ENCODE measurements at places on chromosomes 11 and 22. TPM values are rescaled to one million over a fixed set of nuclear protein-coding genes. Genes with fewer than 3 reads are reported as not detected.

TRPM5 gene
- not detected for total RNA-seq

- peak; percentile 47 for DNase-seq
Measured at GRCh38 chr11:13143486-13144297, 133.9 kb upstream of the BMAL1 start.

DNA sequence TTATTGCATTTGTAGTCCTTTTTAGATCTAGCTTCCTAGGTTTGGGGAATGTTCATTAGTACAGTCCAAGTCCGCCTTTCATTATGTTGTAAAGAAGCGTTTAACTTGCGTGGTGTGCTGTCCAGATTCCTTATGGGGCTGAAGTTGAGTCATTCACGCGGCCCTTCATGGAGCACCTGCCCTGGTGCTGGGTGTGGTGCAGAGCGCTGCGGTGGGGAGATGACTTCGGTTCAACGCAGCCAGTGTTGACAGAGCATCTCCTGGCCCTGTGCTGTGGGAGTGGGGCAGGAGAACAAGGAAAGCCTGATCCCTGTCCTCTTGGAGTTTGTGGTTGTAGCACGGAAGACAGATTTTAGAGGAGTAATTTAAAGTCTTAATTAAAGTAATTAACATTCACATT is 152.0 kb downstream of the TBC1D22A start:
- DNase-seq: no peak

ASPHD2 gene
- 3.4 TPM for total RNA-seq

DNA sequence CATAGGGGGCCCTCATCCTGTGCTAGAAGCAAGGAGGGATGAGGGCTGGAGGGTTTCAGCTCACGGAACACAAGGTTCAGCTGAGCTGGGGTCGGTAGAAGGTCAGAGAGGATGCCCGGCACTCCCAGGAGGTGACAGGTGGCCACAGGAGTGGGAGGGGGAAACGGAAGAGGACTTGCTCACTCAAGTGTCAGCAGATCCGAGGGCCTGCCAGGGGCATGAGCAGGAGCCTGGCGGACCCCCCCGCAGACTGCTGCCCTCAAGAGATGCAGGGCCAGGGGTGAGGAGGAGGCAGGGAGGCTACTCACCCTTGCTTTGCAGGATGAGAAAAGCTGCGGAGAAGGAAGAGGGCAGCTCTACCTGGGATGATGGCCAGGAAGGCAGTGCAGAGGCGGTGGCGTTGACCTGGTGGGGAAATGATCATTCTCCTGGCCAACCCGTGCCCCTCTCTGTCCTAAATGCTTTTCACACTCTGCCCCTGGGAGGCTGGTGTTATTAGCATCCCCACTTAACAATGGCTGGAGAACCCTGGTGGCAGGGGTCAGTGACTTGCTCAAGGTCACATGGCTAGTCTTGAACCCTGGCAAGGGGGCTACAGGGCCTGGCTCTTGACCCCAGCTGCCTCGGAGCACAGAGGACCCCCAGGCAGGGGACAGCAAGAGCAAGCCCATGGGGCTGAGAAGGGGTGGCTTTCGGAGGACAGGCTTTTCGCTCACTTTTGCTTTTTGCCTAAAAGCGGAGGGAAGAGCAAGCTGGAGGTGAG is 30.1 kb upstream of the CSNK1E start:
- no peak for DNase-seq

EMID1 gene
- not detected for total RNA-seq

OR8J1 gene
- not detected for total RNA-seq

GRCh38 chr11:113991170-113991569 is 16.3 kb downstream of the HTR3A start:
- peak; percentile 10 for DNase-seq

OR2D3 gene
- not detected for total RNA-seq

FAM118B gene
- 15.5 TPM for total RNA-seq

- DNase-seq: no peak
Measured at GRCh38 chr11:64253481-64253880, 2.2 kb downstream of the PLCB3 start.

GRCh38 chr11:22787551-22788162 is 41.9 kb downstream of the SVIP start:
- peak; percentile 38 for DNase-seq

DNA sequence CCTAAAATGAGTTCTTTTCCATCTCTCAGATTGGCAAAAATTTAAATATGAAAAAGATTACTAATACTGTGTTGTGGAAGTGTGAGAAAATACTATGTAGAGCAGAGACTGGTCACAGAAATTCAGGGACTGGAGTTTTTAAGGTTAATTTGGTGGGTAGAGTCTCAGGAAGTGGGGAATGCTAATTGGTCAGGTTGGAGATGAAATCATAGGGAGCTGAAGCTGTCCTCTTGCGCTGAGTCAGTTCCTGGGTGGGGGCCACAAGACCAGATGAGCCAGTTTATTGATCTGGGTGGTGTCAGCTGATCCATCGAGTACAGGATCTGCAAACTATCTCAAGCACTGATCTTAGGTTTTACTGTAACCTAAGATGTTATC is 29.4 kb upstream of the TMEM86A start:
- peak; percentile 64 for DNase-seq

DNA sequence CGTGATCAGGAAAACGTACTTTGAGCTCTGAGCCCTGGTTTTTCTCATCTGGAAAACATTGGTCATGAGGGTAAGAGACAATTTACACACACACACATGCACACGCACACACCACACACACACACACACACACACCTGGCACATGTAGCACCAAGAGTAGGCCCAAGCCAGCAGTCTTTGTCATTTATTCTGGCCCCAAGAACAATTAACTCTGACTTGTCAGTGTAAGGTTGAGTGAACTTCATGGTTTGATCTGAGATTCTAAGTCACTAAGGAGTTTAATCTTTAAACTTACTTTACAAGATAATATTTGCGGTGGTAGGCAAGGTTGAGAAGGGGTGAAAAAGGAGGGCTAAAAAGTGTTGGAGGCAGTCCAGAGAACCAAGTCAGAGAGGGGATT is 44.1 kb downstream of the MMP20 start:
- no peak for DNase-seq

DNA sequence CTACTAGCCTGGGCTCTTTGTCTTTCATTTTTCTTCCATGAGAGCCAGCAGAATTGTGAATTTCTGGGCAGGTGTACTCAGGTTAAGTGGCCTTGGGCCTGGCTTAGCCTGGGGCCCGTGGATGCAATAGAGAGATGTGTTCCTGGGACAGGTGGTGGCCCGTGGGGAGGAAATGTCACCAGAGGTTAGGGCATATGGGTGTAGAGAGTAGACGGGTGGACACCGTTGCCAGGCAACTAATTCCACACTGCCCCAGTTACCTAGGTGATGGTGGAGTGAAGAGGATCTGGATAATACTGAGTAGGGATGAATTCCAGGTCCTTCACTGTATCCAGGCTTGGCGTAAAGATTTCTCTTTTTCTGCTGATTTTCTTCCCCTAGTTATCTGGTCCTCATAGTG is 175.0 kb downstream of the INSC start:
- DNase-seq: no peak

OR51E2 gene
- not detected for total RNA-seq

DNA sequence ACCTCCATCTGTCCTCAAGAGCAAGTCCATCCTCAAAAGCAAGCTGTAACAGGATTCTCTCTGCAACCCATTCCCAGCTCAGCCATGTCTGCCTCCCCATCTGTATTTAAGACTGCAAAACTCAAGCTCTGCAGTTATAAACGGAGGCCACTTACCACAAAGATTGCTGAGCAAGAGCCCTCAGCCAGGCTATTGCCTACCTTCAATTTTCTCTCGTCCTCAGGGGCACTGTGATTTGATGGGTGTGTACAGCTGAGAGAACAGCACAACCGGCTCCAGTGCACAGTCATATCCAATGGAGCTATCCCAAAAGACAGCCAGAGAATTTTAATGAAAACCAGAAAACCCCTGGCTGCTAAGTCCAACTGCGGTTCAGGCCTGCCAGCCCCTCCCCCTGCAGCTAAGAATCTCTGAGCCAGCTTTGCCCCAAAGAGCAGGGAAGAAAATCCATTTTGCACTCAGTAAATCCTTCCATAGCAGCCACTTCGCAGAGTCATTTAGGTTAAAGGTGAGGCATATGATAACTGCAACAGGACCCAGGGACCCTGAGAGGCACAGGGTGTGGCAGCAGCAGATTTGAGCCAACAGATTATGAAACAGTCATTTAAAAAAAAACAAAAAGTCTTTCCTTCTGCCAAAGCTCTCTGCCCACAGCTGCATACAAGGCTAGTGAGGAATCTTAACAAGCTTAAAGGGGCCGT is 37.6 kb downstream of the RAB30 start:
- peak; percentile 65 for DNase-seq

PGA5 gene
- not detected for total RNA-seq

CCDC157 gene
- 0.38 TPM for total RNA-seq

OR5B12 gene
- not detected for total RNA-seq

DNA sequence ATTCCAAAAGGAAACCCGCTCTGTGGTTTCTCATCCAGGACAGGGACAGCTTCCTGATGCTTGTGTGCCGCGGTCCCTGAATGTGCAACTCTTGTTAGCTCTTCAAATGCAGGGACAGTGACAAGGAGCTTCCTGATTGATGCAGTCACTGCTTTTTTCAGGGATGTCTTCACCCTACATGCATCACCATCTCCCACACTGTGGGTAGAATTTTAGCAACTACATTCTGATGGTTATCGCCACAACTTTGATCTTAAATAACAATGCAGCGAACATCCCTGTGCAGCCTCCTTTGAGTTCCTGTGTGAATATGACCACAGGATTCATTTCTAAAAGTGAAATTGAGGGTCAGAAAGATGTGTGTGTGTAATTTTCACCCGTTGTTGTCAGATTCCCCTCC is 115.0 kb downstream of the GGTLC2 start:
- no peak for DNase-seq

SAC3D1 gene
- total RNA-seq: 15.5 TPM

DNA sequence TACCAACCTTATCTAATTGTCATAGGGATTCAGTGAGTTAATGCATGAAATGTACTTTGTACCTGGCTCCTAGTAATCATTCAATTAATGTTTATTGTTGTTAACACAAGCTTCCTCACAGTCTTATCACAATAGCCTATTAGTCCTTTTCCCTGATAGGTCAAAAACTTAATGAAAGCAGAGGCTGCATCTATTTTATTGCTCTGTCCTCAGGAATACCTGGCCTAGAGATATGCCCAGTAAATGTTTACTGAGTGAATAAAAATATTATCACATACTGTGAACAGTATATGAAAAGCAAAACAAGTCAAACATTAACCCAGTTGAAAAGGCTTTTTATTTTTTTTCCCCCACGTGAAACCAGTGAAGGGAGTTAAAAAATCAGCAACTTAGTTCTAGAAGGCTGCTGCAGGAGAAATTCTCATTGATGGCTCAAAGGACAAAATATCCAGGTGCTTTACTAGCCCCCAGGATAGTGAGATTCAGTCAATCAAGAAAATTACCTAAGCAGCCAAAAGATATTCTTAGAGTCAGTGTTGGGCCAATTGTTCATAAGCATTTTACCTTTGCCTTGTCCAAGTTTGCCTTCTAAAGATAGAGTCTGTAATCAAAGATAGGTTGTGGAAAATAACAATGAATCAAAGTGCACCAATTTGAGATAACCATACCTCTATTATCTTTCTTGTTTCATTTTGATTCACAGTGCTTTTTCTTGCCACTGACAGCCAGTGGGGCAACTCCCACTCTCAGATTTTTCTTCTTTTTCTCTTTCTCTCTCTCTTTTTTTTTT is 34.4 kb upstream of the SLC6A5 start:
- no peak for DNase-seq

MS4A15 gene
- not detected for total RNA-seq

MRGPRX3 gene
- 0.13 TPM for total RNA-seq

ZNF214 gene
- 3.2 TPM for total RNA-seq

DNA sequence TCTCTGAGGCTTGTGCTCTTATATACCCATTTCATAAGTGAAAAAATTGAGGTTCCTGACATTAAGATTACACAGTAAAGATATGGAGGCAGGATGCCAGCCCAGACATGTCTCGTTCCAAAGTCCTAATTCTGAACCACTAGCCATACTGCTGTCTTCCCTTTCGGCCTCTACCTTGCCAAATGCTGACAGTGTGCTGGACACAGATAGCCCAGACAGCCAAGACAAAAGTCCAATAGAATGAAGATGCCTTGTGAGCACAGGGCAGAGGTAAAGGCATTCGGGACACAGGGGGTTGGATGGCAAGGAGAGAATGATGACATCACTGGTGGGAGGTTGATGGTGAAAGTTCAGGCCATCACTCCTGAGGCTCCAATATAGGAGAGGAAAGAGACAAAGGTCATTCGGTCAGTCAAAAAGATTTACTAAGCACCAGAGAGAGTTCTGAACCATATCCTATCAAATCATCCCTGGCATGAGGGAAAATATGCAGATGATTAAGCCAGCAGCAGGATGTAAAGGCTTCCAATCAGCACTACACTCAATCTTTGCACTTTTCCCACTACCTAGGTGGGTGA is 174.0 kb upstream of the MTMR2 start:
- DNase-seq: no peak

GRCh38 chr11:57638005-57638781 is 11.5 kb downstream of the YPEL4 start:
- peak; percentile 77 for DNase-seq

- peak; percentile 53 for DNase-seq
Measured at GRCh38 chr11:46238967-46239800, 38.3 kb upstream of the CREB3L1 start.

DNA sequence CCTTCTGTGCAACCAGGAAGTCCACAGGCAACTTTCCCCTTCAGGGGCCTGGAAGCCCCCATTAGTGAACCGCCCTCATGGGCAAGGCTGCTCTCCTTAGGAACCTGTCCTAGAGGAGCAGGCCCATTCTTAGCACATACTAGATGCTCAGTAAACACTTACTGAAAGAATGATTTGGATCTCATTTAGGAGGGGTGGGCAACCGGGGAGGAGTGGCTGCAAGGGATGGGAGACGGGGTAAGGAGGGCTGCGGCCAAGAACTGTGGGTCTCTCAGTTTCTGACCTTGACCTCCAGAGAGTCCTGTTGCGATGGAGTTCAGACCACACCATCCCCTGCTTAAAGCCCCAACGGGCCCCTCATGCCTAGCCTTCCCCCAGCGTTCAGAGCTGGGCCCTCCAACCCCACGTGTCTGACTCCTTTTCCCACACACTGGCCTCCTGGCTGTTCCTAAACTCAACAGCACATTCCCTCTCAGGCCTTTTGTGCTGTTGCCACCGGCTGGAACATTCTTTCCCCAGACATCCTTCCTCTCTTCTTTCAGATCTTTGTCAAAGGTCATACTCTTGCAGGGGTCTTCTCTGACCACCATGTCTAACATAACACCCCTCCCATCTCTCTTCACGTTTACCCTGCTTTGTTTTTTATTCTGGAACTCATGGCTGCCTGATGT is 20.7 kb upstream of the PICK1 start:
- no peak for DNase-seq

DNA sequence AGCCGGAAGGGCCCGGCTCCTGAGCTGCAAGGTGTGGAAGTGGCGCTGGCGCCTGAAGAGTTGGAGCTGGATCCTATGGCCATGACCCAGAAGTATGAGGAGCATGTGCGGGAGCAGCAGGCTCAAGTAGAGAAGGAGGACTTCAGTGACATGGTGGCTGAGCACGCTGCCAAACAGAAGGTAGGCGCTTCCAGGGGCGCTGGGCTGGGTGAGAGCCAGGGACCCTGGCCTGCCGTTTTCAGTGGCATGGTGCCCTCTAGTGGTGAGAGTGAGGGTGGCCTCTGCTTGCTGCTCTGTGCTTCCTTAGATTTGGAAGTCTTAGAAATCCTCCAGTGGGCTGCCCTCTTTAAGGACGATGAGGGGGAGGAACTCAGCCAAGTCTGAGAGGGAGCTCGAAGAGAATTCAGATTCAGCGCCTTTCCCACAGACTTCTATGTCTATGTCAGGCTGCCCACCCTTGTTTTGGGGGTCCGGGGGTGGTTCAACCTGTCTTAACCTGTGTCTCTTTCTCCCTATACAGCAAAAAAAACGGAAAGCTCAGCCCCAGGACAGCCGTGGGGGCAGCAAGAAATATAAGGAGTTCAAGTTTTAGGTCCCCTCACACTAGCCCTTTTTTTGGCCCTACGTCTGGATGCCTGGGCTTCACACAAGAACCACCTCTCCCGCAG is 1.8 kb upstream of the PACS1 start:
- DNase-seq: peak; percentile 58

Measured in bronchial epithelial cell (primary cell).